ENCODE measurements at places on chromosomes 6 and 20.

DNA sequence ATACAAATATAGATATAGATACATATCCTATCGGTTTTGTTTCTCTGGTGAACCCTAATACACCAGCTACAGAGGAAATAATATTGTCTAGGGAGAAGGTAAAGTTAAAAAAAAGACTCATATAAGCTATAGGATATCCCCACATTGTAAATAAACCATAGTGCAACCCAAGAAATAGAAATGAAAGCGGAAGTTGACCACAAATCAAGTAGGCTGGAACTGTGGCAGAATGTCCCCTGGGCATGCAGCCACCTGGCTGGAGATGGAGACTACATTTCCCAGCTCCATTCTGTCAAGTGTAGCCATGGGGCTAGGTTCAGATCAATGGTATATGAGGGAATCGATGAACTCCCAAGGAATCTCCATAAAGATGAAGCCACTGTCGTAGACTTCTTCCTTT is 70.1 kb upstream of the RPS6KA2 start:
- DNase-seq = no peak

DNA sequence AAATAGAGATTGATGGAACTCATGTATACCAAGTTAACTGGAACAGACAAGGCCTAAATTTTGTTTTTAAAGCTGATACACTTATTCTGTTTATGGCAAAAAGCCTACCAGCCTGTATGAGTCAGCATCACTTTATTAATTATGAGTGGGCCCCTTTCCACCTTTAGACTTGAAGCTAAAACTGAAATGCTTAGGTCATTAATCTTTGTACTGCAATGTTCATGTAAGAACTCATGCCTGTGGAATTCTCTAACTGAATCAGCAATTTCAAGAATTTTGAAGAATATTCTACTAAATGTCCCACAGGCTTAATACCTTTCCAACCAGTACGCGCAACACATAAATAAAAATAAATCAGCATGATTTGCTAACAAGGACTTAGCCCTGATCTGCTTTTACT is 140.2 kb upstream of the PHACTR1 start:
- DNase-seq = no peak

GRCh38 chr6:158329531-158329930 is 17.3 kb downstream of the TULP4 start:
- no peak for DNase-seq

- no peak for DNase-seq
Measured at GRCh38 chr6:134714679-134715078, 235.2 kb downstream of the ALDH8A1 start.

GRCh38 chr20:51354191-51354768 is 188.2 kb downstream of the NFATC2 start:
- DNase-seq = no peak

DNA sequence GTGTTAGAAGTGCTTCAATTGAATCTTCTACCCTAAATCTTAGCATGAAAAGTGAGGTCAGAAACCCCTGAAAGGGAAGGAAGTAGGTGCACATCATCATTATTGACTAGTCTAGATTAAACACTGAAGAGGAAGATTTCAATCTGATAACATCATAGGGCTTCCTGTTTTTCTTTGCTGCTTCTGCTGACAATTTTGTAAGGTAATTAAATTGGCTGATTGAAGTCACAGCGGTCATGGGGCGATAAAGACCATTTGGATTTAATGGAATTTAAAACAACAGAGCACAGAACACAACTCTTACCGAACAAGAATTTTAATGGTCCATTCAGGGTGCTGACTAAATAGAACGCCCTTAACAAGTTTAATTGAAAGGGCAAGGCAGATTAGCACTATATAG is 11.3 kb downstream of the GRIK2 start:
- no peak for DNase-seq
